ENCODE measurements at places on chromosomes 11 and 22.
A peak's percentile ranks its signal among the peaks of the same experiment; 100 is the strongest.

GRCh38 chr22:49936973-49937757, 18.7 kb downstream of the CRELD2 start:
- DNase-seq, result no peak

DNA sequence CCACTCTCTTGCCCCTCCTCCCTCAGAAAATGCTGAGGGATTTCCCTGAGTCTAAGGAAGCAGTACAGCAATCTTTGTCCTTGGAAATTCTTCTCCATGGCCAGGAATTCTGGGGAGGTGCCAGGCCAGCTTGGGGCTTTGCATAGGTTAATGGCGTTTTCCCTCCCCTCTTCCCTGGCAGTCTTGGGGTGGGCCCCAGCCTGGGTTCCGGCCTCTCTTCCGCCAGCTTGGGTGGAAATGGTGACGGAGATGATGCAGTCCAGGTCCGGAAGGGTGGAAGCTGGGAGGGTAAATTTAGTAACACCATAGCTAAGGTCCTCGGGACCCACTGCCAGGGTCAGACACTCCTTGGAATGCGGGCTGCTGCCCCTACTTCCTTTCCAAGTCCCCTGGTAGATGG, 5.0 kb downstream of the PHLDB1 start:
- DNase-seq, result no peak

DNA sequence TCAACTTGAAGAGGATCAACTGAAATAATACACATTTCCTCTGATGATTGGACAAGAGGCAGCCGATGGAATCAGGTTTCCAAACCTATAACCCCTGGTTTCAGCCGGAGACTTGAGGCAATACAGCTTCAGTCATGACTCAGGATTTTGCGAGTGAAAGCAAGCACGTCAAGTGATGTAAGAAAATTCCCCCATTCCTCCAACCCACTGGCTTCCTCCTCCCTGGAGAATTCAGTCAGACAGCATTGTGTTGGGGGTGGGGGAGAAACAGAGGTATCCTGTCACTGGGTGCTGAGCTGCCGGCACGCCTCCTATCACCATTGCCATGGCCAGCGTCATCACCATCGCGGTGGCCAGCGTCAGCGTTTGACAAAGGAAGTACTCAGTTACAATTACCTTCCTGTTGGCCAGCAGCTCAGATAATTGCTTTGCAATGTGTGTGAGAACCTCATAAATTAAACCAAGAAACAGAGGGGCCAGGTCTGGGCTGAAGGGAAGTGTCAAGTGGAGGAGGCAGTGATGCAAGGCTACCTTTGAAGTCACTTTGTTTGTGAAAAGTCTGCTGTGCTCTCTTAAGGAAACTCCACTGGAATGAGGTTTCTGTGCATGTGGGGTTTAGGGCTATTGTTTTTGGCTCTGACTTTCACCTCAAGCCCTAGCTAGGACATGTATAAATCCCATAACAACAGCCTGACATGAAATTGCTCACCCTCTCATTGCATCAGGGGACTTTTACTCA, 50.2 kb downstream of the LIF start:
- DNase-seq, result peak; percentile 14

DNA sequence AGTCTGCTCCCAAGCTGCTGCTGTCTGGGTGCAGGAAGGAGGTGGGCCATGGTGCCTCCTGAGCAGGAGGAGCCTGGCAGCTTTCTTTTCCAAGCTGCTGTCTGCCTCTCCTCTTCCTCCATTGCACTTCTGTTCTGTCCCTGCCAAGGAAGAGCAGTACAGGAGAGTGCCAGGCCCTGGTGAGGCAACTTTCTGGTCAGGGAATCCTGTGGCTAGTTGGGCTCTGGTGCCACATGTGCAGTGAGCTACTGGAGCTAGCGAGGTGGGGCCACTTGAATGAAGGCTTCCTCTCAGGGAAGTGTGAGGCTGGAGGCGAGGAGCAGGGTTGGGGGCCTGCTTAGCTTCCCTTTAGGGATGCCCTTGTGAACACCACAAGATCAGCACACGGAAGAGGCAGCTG, 90.0 kb downstream of the TSPAN18 start:
- no peak for DNase-seq

DNA sequence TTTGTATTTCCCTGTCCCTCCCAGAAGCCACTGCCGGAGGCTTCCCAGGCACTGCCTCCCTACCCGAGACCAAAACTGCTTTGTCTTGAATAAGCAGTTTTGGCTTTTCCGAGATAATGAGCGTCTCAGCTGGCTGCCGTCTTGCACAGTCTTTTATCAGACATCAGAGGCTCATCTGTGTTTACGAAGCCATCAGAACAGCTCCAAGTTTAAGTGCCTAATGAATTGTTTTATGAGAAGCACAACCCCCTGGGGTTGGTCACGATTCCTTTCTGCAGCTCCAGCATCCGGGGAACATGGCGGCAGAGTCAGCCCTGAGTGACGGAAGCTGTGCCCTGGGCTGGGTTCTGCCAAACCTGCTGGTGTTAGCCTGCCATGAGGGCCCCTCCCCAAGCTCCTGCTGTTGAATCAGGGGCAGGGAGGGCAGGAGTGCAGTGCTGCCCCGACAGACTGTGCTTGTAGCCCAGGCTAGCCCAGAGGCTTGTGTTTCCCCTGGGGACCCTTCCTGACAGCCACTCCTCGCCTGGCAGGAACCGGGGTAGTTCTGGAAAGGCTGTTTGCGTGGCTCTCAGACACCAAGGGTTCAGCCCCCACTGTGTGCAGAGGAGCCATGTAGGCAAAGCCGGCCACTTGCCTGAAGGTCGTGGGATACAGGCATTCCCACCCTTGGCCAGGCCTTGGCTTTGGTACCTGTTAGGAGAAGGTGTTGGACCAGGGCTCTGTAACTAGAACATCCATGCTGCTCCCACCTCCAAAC, 96.1 kb downstream of the MORC2 start:
- no peak for DNase-seq

DNA sequence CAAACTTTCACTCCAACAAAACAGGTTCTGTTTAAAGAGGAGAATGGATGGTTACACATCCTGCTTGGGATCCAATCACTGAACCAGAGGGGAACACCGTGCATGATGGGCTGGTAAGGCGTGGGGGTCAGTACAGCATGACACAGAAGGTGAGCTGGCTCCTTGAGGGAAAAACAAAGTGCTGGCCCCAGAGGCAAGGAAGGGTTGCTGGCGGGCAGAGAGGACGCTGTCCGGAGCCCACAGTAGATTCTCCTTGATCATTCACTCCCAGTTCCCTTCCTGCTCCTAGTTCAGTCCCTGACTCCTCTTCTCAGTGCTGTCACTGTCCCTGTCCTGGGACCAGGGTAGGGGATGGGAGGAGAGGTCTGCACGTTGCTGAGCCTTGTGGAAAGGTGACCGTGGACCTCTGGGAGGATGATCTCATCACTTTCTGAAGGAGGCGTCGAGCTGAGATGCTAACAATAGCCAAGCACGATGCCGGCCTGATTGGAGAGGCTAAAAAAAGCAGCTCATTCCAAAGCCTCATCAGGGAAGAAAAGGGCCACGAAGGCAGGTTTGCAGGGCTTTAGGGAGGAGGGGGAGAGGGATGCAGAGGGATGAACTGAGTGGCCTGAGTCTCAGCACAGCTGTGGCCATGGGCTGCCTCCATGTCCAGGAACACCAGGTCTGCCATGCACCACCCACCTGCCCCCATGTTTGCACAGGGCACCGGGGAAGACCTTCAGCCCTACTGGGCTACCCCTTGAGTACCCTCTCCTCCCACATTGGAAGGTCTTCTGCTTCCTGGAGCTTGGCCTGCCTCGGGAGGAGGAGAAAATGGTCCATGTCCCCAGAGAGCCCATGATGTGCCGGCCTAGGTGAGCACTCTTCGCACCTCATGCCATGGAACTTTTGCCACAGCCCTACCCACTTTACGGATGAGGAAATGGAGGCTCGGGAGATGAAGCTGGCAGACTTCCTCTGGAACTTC, 72.7 kb upstream of the RTL6 start:
- no peak for DNase-seq
